Stromal cell of bone marrow (primary cell): ENCODE measurements at places on chromosomes 3 and 15.
A peak's percentile ranks its signal among the peaks of the same experiment; 100 is the strongest.

GRCh38 chr3:28301688-28302087 lies 46.8 kb upstream of the ZCWPW2 start:
- DNase-seq = no peak

DNA sequence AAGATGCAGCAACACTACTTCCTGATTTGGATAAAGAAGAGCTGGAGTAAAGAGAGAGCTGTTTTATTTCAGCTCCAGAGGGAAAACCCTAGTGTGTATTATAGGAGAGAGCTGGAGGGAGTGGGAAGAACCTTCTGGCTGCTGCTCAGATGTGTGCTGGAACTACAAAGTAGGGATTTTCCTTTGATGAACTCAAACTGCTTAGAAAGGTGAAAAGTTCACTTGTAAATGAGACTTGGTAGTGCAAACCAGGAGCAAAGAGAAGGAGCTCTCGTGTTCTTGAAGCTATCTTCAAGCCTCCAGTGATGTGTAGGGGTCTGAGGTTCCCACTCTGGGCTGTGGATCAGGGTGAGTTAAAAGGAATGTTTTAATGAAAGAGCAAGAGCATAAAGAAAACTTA lies 110.4 kb downstream of the EDEM1 start:
- DNase-seq = no peak

- DNase-seq = no peak
Measured at GRCh38 chr15:25066708-25067107, 111.9 kb downstream of the SNRPN start.

- DNase-seq = no peak
Measured at GRCh38 chr3:131701153-131701770, 198.5 kb upstream of the MRPL3 start.

DNA sequence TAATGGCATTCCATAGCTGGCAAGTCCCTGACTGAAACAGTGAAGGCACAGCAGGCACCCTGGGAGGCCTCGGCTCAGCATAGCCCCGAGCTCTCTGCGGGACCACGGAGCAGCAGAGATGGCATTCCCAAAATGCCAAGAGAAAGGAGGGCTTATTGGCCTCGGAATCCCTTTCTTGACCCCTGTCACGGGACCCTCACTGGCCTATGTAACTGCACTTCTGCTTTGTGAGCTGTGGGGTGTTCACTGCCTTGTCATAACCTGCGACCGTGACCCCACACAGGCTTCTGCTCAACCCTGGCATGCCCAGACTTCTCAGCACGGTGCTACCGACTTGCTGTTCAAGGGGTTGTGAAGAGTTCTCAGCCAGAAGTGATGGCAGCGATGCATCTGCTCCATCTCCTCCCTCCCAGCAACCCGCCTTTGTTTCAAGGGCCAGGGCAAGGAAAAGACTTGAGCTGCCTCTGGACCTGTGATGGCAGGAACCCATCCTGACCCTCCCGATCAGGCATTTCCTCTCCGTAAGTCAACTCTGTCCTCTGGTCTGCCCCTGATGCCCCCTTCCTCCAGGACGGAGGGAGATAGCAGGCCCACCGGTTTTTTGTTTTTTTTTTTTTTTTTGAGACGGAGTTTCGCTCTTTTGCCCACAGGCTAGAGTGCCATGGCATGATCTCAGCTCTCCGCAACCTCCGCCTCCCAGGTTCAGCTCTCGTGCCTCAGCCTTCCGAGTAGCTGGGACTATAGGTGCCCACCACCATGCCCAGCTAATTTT lies 30.5 kb downstream of the EHD4 start:
- no peak for DNase-seq

GRCh38 chr15:77004189-77004588 lies 9.3 kb downstream of the PSTPIP1 start:
- DNase-seq = no peak

GRCh38 chr3:101611023-101611422 lies 37.0 kb downstream of the PCNP start:
- DNase-seq = no peak

GRCh38 chr3:112004669-112005068 lies 5.9 kb downstream of the TAGLN3 start:
- DNase-seq = no peak

GRCh38 chr15:48177766-48178647 lies at the start of gene MYEF2:
Gene MYEF2, minus strand, starts transcription at chr15:48178295. Its CDS starts 58 bp downstream, at chr15:48178237.
- peak; percentile 27 for DNase-seq

GRCh38 chr3:194536871-194537637 lies 50.3 kb upstream of the ATP13A3 start:
- no peak for DNase-seq

DNA sequence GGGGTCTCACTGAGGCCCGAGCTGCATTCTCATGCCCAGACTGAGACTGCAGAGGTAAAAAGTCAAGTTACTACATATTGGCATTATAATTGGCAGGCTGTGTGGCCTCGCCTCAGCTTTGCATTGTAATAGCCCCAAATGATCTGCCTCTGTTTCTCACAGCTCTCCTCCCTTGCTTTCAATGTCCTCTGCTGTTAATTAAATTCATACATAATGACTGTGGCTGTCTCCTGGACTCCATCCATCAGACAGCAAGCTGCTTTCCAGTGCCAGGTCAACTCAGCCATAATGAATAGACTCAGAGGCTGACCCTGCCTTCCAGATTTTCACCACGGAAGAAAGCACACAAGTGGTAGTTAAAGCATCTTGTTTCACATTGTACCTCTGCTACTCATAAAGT lies 7.6 kb upstream of the RTP4 start:
- no peak for DNase-seq

DNA sequence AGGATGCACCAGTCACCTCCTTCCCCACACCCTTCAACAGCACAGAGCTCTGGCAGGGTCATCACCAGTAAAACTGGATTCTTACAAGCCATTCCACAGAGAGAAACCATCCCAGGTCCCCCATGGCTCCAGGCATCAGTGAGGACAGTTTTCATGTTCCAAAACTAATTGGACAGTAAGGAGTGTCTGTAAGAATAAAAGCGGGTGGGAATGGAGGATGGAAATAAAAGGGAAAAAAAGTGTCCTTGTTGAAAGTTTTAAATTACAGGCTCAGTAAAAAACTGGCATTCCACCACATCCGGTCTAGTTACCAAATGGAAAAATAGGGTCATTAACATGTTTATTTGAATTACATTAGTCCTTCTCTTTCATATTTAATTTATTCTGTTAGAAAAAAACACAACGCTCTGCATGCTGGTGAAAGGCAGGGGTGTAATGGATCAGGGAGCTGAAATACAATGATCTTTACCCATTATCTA lies 117.4 kb downstream of the TIGIT start:
- DNase-seq = peak; percentile 47

DNA sequence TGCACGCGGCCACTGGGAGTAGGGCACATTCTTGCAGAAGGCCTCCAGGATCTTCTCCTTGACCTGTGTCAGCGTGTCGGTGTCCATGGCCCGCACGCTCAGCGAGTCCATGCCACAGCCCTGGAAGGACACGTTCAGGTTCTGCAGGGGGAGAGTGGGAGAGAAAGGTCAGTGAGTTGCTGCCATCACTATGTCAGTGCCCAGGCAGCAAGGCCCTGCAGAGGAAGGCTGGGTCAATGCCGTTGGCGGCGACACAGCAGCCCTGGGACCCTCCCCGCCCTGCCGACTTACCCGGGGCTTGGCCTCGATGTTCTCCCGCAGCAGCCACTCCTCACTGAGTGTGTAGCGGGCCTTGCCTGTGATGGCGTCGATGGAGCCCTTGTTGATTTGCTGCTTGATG lies 19.8 kb downstream of the H1-8 start:
- no peak for DNase-seq

DNA sequence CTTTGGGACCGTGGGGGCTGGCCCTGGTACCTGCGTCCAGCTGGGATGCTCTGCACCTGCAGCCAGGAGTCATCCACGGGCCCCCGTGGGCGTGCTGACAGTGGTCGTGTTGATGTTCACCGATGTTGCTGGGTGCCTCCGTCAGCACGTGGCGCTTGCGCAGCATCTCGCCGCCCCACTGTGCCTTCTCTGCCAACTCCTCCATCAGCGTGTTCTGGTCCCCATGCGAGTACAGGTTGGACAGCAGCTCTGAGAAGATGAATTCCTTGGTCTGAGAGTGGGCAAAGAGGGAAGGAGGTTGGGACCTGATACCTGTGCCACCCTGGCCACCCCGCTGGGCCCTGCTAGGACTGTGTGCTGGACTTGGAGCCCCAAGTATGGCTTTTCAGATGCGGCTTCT lies 61.4 kb downstream of the ADAMTS7 start:
- no peak for DNase-seq

GRCh38 chr15:40257656-40258450 lies 19.0 kb downstream of the PAK6 start:
- no peak for DNase-seq

DNA sequence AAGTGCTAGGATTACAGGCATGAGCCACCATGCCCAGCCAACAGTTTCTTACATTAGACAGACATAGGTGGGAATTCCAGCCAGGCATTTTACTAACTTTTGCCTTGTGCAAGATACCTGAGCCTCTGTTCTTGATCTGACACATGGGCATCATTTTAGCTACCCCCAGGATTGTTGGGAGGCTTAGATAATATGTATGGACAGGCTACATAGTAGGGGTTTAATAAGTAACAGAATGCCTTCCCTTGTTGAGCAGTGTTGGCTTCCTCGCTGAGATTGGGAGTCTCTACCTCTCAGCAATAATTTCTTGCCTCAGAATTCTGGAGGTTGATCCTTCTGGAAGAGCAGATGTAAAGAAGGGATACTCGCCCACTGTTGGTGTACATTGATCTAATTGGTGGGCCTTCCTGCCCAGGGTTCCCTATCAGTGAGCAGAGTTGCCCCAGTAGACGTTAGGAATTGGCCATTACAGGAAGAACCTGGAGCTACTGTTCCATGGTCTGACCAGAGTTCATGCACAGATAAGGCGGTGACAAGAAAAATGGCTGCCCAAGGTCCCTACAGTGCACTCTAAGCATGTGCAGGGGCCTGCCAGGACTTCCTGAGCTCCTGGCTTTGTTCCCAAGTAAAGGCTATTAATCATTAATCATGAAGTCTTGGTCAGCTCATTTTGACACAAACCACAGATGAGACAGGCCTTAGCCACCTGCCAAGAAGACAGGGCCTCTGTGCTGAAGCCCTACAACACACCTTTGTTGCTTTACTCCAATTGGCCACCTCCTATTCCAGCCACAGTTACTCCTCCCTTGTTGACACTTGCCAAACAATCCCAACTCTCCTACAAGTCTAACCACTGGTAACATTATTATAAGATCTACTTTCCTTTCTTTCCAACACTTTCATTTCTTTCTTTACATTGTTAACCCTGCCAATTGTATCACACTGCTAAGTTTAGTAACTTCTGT lies 5.0 kb upstream of the IL17RE start:
- DNase-seq = no peak

DNA sequence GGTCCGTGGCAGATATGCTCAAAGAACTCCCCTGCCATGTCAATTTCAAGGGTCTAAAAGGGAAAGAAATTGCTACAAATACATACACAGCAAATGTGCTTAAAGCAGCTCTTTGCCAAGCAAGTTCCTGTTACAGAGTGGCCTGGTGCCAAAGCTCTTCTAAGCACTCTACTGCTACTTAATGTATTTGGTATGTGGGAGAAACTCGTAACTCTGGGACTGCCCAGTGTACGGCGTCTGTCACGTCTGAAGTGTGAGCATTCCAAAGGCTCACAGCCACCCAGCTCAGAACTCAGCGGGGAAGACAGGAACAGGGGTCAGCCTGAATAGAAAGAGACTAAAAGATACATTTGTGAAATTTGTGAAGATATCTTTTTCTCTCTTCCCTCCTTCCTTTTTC lies 54.6 kb downstream of the RBMS3 start:
- peak; percentile 94 for DNase-seq

GRCh38 chr15:45221967-45222366 lies 30.1 kb upstream of the SLC28A2 start:
- DNase-seq = no peak

GRCh38 chr15:48792408-48792807 lies 18.5 kb downstream of the CEP152 start:
- DNase-seq = no peak

DNA sequence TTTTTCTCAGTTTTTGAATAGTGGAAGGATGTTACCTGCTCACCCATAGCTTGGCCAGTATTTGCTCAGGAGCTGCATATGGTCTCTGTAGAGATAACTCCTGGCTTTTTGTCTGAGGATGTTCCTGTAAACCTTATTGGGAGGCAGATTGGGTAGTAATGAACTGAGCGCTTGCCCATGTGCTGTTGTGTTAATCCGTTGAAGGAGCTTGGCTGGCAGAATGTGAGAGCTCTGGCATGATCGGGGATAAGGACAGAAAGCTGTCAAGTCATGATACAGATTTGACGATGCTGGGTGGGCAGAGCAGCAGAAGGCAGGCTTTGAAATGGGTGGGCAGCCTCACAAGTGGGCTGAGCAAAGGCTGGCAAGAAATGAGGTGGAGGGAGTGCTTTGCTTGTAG lies 27.4 kb downstream of the SH3GL3 start:
- DNase-seq = no peak

DNA sequence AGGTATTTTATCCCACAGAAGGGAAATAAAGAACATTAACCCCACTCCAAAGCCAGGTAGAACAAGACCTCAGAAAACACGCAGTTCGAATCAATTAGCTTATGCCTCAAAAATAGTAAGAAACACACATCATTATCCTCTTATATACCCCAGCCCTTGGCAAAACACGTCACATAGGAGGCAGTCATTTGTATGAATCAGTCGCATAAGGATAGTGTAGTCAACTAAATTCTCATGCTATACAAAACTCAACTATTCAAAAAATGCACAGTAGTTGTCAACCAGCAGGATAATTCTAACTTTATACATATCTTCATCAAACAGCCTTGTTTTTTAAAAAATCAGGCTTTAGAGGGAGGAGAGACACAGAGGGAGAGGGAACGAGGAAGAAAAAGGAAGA lies 298.4 kb downstream of the FOXP1 start:
- DNase-seq = no peak

DNA sequence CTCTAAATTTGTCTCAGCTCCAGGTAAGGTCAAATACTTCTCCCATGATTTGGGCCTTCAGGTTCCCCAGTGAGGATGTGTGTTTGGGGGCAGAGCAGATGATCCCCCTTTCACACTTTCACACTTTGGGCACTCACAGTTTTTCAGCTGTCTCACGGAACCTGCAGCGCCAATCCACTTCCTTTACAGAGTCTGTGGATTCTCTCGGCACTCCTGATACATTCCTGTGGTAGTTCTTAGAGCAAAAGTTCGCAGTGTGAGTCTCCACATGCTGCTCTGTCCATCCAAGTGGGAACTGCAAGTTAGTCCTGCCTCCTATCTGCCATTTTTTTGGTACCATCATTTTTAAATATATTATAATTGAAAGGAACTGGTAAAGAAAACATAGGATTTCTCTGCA lies 20.2 kb upstream of the CPOX start:
- no peak for DNase-seq

GRCh38 chr3:158330870-158331269 lies 221.0 kb downstream of the RSRC1 start:
- DNase-seq = no peak

GRCh38 chr3:178263236-178263916 lies 272.9 kb upstream of the KCNMB2 start:
- DNase-seq = no peak

DNA sequence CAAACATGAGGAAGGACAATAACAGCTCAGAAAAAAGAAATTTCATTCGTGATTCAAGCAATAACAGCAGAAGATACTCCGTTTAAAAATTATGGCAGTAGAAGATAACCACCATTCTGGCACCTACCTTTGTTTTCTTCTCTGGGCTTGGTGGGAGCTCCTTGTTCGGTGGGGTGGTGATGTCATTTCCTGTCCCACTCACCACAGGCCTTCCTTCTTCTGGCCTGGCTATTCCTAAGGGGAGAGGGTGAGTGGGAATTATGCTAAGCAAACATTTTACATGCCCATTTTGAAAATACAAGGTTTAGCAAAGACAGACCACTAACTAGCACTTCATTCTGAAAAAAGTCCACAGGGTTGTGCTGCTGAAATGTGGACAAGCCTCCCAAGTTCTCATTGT lies 74.4 kb downstream of the DHX30 start:
- no peak for DNase-seq

- no peak for DNase-seq
Measured at GRCh38 chr3:12898290-12898964, 57.1 kb upstream of the RPL32 start.
